Fibroblast of lung (primary cell): ENCODE measurements at places on chromosomes 11 and 22. TPM values are rescaled to one million over a fixed set of nuclear protein-coding genes. Genes with fewer than 3 reads are reported as not detected.
A peak's percentile ranks its signal among the peaks of the same experiment; 100 is the strongest.

GRCh38 chr11:102552447-102553194 lies 22.1 kb upstream of the MMP7 start:
- no peak for DNase-seq

- peak; percentile 37 for DNase-seq
Measured at GRCh38 chr22:22168190-22168940, 76.2 kb upstream of the VPREB1 start.

APOL6 gene
- polyA plus RNA-seq, result 11.8 and 18.7 TPM in 2 replicates

FAT3 gene
- polyA plus RNA-seq, result 1.9 and 3.9 TPM in 2 replicates

DNA sequence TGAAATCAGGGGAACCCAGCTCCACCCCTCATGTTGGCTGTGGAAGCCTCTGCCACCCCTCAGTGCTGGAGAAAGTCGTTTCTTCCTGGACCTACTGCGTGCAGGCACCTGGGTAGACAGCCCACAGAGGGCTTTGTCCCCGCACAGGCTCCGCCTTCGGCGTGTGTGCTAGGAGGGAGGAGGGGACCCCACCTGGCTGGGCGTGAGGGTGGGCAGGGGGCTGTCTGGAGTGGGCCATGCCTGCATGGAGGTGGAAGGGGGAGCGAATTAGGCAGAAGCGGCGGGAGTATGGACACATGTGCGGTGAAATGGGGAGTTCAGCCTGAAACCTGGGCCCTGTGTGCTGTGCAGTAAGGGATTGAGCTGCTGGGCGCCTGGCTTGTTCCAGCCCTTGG lies 49.3 kb downstream of the FBLN1 start:
- DNase-seq, result no peak

VSIG2 gene
- 0.06 TPM in 1 of 2 replicates, not detected in the other for polyA plus RNA-seq

GRCh38 chr11:3916962-3917361 lies 61.5 kb downstream of the STIM1 start:
- no peak for DNase-seq

GRCh38 chr11:64619196-64619595 lies 28.2 kb downstream of the SLC22A12 start:
- DNase-seq, result no peak

TESMIN gene
- 0.51 and 0.70 TPM in 2 replicates for polyA plus RNA-seq
